ENCODE measurements at places on chromosomes 4 and X. TPM values are rescaled to one million over a fixed set of nuclear protein-coding genes. Genes with fewer than 3 reads are reported as not detected.

GRCh38 chr4:165383591-165384073, 4.8 kb downstream of the CPE start:
- DNase-seq: no peak

- DNase-seq: no peak
These were observed 17.1 kb downstream of the GAK start for GRCh38 chr4:915041-915474.

- DNase-seq: peak; percentile 91
These were observed 13.1 kb upstream of the PRDM8 start for GRCh38 chr4:80184053-80184824.

- peak; percentile 40 for DNase-seq
These were observed 952 bp downstream of the ARSD start for GRCh38 chrX:2928191-2928582.

GRCh38 chrX:576904-577560, 53.6 kb upstream of the SHOX start:
- no peak for DNase-seq

DNA sequence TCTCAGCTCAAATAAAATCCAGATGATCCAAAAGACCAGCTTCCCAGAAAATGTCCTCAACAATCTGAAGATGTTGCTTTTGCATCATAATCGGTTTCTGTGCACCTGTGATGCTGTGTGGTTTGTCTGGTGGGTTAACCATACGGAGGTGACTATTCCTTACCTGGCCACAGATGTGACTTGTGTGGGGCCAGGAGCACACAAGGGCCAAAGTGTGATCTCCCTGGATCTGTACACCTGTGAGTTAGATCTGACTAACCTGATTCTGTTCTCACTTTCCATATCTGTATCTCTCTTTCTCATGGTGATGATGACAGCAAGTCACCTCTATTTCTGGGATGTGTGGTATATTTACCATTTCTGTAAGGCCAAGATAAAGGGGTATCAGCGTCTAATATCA, 18.7 kb upstream of the TLR8 start:
- no peak for DNase-seq

DNA sequence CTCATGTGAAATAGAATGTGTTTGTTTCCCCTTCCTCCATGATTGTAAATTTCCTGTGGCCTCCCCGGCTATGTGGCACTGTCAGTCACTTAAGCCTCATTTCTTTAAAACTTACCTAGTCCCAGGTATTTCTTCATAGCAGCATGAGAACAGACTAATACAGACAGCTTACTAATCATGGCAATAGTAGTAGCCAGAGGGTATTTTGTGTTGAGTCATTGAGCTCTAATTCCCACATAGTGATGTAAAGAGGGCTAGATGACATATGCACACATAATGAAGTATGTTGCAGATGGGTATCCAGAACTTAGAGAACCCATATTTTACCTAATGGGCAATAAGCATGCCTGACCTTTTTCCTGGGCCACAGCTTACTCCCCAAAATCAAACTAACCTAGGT, 1197.2 kb downstream of the PCDH7 start:
- DNase-seq: no peak

- no peak for DNase-seq
These were observed 23.7 kb upstream of the EOLA2 start for GRCh38 chrX:149962010-149962409.

GRCh38 chr4:145099653-145100052, 1.5 kb downstream of the ABCE1 start:
- DNase-seq: no peak

DNA sequence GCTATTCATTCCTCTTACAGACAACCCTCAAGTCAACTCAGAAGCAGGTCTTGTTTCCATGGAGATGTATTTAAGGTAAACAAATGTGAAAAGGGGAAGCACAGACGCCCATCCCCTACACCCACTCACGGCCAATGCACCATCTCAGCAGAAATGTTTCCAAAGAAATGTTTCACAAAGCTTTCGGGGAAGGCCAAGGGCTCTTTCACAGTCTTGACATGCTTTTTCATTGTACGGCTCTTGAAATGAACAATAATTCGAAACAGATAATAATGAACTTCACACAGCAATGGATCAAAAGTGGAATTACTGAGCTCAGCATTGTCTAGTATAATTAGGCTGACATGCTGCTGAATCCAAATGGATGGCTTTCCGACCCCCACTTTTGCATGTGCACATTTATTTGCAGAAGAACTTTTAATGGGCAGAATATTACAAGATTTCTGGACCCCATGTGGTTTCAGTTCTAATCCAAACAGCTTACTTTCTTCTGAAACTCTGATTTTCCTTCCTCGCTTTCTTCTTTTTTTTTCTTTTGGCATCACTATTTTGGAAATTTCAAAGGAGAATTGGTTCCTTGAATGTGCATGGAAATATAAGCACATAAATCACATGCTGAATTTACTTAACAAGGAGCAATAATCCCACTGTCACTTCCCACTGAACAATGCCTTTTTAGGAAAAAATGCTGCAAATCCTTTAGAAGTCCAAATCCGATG, 160.9 kb downstream of the SMIM20 start:
- peak; percentile 26 for DNase-seq

GRCh38 chr4:24892278-24892677, 20.6 kb downstream of the CCDC149 start:
- DNase-seq: no peak

GRCh38 chrX:3787856-3788255, 74.4 kb upstream of the PRKX start:
- no peak for DNase-seq

DNA sequence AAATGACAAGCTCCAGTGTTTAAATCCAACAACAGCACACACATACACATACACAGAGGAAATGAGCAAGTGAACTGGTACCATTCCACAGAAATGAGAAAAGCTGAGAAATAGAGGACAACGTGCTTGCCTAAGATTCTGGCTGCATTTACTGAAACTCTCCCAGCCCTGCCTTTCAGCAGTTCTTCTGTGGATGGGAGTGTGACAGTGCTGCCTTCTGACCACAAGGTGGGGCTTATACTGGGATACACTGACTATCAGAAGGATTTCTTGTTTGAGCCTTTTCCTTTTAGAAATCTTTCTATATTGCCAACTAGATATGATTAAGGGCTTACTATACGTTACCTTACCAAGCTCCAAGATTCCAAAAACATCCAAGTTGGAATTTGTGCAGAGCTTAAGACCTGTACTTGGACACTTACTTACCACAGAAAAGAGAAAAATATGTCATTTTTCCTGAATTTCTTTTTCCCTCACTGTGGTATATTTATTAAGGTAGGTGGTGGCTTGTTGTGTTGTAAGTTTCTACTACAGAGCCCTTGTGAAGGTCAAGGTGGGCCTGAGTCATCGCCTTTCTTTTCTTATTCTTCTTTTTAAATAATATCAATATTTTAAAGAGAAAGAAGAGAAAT, 10.7 kb upstream of the CXCL8 start:
- peak; percentile 53 for DNase-seq

GRCh38 chr4:42474406-42474805, 77.1 kb downstream of the SHISA3 start:
- DNase-seq: no peak

GRCh38 chr4:37082912-37083311, 161.6 kb upstream of the NWD2 start:
- DNase-seq: no peak

DNA sequence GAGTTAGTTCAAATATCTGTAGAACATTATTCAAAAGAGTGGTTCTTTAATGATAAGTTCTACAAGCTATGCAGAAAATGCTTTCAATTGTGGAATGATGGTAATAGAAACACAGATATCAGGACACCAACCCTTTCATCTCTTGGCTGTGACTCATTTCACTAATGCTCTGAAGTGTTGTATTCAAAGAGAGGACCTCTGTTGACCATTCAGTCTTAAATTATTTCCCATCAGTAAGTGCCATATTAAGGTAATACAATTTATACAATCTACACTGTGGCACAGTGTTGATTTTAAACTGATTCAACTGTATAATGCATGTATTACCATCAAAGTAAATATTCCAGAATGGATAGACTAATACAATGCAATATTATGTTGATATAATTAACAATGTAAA, 289.0 kb upstream of the ADGRL3 start:
- DNase-seq: no peak

DNA sequence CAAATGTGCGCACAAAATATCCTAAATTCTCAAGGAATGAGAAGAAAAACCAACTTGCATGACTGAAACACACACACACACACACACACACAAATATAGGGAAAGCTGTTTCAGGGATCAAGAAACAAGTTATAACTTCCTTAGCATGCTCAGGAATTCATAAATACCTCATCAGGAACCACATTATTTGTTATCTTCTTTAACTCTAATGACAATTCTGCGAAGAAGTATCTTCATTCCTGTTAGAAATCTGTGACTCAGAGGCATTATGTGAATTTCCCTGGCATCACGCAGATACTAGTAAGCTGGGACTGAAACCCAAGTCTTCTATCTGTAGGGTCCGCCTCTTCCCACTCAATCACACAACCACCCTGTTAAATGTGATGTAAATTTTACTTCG, 30.3 kb downstream of the TMPRSS11A start:
- no peak for DNase-seq

DNA sequence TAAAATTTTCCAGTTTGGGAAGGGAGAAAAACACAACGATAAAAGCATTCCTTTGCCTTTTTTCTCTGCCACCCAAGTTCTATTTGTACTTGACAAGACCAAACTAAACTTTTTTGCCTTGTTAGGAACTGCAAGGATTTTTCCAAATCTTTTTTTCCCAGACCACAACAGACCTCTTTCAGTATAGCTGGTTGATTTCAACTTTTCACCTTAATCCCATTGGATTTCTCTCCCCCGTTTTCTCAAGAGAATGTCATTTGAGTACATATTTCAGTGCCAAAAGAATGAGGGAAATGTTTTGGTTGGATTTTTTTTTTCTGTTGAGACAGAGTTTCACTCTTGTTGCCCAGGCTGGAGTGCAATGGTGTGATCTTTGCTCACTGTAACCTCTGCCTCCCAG, 18.5 kb upstream of the SGMS2 start:
- DNase-seq: no peak

DNA sequence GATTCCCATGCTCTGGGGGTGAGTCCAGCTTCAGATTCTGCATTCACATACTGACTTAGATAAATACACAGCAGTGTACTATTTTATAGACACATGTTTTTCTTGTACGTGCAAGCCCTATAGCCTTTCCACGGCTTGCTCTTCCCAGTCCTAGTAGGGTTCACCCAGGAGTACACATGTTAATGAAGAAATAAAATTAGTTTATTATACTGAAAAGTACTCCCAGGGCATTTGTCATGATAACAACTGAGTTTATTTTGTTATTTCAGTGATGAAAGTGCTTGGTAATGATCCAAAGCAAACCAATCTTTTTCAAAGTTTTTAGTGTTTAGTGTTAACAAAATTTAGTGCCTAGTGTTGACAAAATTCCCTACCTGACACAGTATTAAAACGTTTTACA, 21.3 kb downstream of the MAPK10 start:
- no peak for DNase-seq

GRCh38 chr4:114236171-114236769, 256.8 kb upstream of the ARSJ start:
- no peak for DNase-seq

DNA sequence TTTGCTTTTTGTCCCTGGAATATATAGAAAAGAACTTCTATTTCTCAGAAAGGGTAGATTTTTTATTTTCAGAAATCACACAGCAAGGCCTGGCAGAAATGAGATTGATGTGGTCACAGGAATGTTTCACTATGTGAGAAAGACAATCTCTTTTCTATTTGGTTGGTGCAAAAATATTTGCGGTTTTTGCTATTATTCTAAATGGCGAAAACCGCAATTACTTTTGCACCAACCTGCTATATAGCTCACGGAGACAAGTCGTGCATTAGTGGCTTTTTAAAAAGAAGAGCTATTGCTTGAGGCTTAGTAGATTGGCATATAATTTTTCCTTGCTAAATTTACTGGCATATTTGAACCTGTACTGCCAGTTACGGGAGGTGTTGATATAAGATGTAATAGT, 100.4 kb downstream of the ITM2A start:
- DNase-seq: no peak

GRCh38 chr4:147003956-147004809, 58.5 kb upstream of the TTC29 start:
- DNase-seq: no peak

- DNase-seq: no peak
These were observed 40.2 kb downstream of the KDM5C start for GRCh38 chrX:53184836-53185235.

DNA sequence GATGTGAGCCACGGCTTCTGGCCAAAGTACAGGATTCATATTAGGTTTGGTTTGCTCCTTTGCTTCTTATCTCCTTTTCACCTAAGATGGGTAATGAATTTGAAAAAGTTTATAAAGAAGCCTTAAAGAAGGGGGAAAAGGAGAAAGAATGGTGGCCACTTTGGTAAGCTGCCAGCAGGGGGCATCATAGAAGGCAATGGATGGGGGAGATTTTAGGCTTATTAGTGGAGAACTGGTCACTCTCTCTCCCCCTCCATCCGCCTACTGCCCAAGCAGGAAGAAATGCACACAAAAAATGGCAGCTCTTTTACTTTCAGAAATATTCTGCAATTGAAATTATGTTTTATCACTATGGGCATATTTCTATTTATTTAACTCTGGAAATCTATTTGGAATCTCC, 32.0 kb downstream of the SPARCL1 start:
- DNase-seq: no peak

DNA sequence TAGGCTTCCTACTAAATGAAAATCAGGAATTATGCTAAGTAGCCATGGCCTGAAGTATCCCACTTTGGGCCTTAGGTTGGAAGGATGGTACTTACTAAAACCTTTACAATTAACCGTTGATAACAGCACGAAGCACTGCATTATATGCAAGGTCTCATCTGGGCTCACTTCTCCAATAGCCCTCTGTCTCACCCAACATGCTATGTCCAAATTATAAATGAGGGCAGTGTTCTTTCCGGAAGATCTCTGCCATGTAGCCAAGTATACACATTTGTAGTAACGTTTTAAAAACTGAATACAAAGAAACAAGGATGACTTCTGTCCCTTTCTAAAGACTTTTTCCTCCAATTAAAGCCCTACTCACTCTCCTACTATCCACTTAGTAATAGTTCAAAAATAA, 51.6 kb downstream of the SCFD2 start:
- DNase-seq: no peak

GRCh38 chr4:154310578-154310977, 181.0 kb downstream of the DCHS2 start:
- DNase-seq: no peak

The GC gene
- not detected for total RNA-seq

The PAGE1 gene
- total RNA-seq: not detected

The PCDH10 gene
- total RNA-seq: 0.32 TPM

The FANCB gene
- 1.3 TPM for total RNA-seq

The PCDH7 gene
- 4.5 TPM for total RNA-seq

The EGF gene
- total RNA-seq: 2.5 TPM

The PPM1K gene
- 7.4 TPM for total RNA-seq

The FOXP3 gene
- total RNA-seq: 0.72 TPM

The TEX13C gene
- total RNA-seq: not detected

The NUDT11 gene
- total RNA-seq: 0.43 TPM

The TCEAL7 gene
- total RNA-seq: 12.1 TPM

The CT45A10 gene
- not detected for total RNA-seq

The RENBP gene
- total RNA-seq: 10.2 TPM

The LRCH2 gene
- total RNA-seq: 1.9 TPM

The GYPA gene
- not detected for total RNA-seq

The CYLC1 gene
- total RNA-seq: not detected

The MAGEB2 gene
- not detected for total RNA-seq

The ABLIM2 gene
- 15.5 TPM for total RNA-seq

The MSX1 gene
- 0.43 TPM for total RNA-seq
